ENCODE measurements at places on chromosomes 7 and 10.

GRCh38 chr7:47557694-47558670 is 23.9 kb downstream of the TNS3 start:
- DNase-seq: no peak

- DNase-seq: no peak
Observed at GRCh38 chr10:28822719-28823464, 145.6 kb downstream of the BAMBI start.

DNA sequence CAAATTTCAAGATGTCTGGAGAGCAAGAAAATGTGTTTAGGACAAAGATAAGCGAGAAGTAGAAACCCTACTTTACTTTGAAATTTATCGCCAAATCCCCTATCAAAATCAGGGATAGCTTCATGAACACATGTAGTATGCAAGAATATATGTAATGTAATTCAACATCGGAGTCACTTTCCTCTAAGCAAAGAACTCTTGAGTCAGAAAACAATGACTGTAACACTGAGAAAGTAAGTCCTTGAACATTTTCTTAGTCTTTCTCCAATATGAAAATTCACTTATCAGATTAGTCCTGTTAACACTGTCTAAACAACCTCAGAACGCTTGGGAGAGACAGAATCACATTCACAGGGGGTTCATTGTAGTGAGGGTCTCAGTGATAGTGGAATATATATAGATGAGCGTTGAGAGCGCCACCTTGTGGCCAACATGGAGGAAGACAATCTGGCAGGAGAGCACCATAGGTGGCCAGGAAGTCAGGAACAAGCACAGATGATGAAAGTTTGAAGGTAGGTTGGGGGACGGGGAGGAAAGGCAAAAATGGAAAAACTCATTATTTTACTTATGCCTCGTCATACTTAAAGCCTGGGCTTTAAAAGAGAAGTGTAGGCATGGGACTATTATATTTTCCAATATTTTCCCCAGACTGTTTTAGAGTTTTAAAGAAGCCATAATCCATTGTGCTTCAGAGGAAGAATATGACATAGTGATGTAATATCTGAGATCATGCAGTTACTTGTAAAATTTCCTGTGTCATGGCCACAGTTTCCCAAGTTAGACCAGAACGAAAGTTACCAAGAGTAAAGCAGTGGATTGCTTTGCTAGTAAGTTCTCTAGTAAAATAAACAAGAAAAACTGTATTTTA is 115.5 kb upstream of the GNAI1 start:
- DNase-seq: no peak

DNA sequence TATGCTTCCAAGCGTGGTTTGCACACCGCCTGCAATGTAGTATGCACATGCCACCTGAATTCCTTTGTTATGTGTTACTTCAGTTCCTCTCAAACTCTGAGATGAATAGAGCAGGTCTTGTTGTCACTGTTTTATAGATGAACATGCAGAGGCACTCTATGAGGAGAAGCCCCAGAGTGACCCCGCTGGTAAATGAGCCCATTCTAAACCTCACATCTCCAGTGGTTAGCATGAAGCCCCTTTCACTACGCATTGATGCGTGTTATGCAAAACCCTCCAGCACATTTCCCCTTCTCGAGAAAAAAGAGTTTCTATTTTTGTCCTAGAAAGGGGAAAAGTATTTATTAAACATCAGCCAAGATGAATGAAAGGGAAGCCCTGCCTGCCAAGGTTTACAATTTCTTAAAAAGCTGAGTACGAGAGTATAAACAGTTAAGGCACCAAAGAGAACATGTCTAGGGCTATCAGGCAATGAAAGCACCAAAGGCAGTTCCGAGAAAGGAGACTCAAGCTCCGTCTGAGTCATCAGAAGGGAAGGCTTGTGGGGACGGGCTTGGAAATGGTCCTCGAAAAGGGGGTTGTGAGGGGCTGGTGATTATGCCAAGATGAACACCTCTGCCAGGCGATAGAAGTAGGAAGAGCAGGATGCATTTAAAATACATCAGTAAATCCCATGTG is 58.7 kb upstream of the PFKP start:
- no peak for DNase-seq

GRCh38 chr7:92626281-92626809 is 36.2 kb upstream of the FAM133B start:
- no peak for DNase-seq

DNA sequence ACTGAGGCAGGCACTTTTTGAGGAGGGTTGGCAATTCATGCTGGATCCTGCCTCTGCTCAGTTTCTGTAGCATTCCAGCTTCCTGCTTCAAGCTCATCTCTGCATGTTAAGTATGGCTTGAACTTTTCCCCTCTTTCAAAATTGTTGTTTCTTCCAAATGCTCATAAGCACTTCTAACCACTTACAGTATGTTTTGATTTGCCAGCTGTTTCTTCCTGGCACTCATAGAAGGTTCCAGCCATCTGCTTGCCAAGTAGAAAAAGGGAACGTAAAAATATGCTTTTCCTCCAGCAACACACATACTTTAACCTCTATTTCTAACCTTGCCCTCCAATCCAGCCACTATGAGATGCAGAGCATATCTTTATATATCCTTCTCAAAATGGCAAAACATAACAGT is 692.6 kb upstream of the COBL start:
- DNase-seq: no peak

DNA sequence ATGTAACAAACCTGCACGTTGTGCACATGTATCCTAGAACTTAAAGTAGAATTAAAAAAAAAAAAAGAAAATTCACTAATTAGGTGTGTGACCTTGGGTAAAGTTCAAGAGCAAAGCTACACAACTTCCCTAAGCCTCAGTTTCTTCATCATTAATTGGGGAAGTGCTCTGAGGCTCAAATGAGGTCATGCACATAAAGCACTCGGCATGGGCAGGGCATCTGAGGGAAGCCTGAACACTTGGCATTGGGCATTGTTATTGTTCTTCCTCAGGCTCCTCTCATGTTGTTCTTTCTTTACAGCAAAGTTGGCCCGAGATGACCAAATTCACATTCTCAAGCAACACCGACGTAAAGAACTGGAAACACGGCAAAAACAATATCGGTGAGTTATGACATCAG is 21.5 kb downstream of the ALOX5 start:
- DNase-seq: no peak

GRCh38 chr7:76241141-76241540 is 39.4 kb downstream of the SRRM3 start:
- DNase-seq: no peak

DNA sequence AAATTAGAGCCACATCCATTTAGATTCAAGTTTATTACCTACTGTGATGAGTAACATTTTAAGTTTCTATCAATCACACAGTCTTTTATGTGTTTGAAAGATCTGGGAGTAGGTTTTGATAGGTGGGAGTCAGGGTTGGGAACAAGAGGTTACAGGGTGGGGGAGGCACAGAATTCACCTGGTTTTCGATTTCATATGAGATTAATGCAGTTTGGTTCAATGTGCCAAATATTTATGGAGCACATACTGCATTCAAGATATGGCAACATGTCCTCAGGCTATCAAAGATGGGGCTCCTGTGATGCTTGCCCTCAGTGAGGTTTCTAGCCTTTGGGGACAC is 564.1 kb downstream of the SUGCT start:
- DNase-seq: no peak

- DNase-seq: no peak
Observed at GRCh38 chr7:155682484-155682883, 38.0 kb downstream of the RBM33 start.

- DNase-seq: no peak
Observed at GRCh38 chr7:78616539-78616938, 818.0 kb downstream of the PHTF2 start.

GRCh38 chr7:587767-588166 is 68.1 kb upstream of the PDGFA start:
- no peak for DNase-seq

DNA sequence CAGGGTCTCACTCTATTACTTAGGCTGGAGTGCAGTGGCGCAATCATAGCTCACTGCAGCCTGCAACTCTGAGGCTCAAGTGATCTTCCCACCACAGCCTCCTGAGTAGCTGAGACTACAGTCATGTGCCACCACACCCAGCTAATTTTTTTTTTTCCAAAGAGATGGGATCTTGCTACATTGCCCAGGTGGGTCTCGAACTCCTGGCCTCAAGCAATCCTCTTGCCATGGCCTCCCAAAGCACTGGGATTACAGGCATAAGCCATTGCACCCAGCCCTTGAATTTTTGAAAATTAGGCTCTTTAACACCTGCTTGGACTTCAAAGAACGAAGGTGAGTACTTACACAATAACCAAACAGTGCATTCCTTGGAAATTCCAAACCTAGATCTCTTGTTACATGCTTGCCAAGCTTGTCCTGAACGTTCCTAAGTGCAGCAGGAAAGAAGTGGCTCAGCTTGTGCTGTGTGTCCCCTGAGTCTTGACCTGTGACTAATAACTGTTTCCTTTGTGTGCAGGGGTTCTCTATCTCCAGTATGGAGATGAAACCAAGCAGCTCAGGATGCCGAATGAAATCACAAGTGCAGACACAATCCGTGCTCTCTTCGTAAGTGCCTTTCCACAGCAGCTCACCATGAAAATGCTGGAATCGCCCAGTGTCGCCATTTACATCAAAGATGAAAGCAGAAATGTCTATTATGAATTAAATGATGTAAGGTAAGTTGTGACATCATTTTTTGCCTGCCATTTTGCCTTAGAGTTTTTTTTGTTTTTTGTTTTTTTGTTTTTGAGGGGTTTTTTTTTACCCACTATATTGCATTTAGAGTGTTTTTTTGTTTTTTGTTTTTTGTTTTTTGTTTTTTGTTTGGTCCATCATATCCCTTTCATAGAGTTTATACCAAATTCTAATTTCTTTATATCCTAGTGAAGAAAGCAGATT is 223.8 kb downstream of the KIAA1217 start:
- DNase-seq: no peak

- no peak for DNase-seq
Observed at GRCh38 chr10:17833656-17834055, 24.5 kb downstream of the MRC1 start.

GRCh38 chr7:81462672-81463071 is 307.2 kb downstream of the HGF start:
- DNase-seq: no peak

DNA sequence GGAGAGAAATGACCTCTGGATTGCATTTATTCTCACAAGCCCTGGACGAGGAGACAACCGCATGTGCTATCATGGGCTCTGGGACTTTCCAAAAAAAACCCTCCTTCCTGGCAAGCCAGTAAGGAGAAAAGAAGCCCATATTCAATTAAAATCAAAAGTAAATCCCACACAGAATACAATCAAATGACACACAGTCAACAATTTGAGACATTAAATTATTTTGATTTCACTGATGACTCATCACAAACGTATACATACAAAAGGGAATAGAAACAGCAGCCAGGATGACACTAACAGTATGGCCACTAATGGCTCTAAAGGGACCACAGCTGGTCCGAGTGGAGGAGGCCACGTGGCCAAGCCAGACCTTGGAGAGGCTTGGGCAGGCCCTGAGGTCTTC is 24.9 kb downstream of the LRRC20 start:
- DNase-seq: no peak

DNA sequence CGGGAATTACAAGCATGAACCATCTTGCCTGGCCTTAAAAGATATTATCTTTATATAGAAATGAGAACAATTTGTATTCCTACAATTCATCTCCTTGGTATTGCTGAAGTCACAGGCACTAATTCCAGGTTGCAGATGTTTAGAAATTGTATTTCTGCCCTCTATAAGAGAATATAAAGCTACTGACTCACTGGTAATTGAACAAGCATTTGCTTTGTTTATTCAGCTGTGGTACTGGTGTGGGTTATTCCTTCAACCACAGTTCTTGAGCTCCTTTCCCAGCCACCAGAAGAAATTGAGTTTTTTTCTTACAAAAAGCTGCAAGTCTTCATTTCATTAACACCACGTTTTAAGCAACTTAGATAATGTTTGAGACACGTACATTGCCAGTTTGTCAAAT is 29.0 kb upstream of the MPP7 start:
- DNase-seq: no peak

DNA sequence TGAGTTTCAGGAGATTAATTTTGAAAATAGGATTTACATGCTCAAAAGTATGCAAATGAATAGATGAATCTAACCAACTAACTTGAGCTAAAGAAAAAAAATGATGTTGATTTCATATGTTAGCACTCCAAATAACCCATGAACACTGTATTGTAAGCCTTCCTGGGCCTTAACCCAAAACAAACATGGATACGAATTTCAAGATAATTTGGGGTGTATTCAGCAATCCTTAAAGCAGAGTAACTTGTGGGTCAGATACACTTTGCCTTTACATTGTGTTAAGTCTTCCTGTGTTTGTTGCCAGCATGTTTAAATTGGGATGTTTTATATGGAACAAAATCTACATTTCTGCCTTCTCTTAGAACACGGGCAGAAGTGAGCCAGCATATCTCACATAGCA is 124.2 kb upstream of the WDR11 start:
- DNase-seq: no peak

DNA sequence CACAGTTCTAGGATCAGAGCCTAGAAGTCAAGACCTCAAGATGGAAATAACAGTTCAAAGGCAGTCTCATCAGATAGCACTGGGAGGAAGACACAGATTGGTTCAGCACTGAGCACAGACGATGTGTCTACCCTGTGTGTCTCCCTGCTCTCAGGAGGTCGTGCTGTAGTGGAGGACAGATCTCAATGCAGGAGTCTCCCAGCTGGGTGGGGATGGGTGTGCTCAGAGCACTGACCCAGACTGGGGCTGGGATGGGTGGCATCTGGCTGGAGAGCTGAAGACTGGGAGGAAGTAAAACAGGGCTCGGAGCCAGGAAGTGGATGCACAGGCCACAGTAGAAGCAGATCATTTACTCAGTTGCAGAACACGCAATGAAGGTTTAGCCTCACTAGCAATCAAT is 69.5 kb upstream of the GDF10 start:
- DNase-seq: no peak

DNA sequence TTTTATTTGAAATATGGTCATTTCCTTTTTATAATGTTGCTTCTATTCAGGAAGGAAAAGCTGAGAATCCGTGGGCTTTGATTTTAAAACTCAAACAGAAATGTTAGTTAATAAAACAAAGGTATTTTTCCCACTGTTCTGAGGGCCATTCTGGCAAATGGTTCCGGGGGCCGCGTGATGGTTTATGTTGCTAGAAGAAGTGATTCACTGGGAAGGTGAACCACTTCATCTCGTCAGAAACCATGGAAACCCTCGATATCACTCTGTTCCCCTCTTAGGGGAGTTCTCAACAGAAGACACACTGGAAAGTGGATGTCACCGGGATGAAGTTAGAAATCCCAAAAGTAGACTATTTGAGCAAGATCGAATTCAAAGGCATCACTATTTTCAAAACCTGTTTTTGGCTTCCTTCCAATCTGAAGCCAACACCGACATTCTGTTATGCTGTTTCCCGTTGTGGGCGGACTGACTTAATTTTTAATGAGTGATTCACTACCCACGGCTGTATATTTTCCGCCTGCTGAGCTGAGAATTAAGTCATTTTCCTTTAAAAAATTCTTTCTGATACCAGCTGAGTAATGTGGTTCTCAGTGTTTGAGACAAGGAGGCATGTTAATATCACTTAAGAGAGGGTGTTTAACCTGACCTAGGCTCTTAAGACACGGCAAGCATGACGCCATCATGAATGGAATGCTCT is 84.1 kb downstream of the PTPRE start:
- peak; percentile 27 for DNase-seq

- no peak for DNase-seq
Observed at GRCh38 chr10:97069576-97070362, 116.0 kb downstream of the SLIT1 start.

Data from stimulated activated CD8-positive, alpha-beta memory T cell treated with anti-CD3 and anti-CD28 coated beads, Interleukin-12 subunit alpha, Interleukin-12 subunit beta, amount 100 ng/mL, for 4 hours (primary cell).